ENCODE measurements at places on chromosomes 13 and 19.

DNA sequence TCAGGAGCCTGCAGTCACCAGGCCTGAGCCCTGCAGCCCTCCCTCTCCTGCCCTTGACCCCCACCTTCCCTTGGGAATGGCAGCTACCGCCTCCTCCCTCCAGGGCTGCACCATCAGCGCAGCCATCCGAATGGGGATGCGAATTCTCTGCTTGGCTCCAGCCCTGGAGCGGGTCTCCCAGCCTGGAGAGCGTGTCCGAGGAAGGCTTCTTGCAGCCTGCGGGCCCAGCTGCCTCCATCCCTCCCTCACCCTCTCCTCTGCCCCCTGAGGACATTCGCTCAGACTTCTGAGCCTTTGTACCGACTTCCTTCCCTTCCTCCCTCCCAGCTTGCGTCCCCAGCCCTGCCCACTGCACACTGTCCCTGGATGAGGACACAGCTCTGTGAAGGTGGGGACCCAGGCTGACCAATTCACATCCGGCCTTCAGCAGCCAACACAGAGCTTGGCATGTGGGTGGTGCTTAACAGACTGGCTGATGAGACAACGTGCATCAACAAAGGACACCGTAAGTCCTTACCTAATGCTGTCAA lies 6.0 kb upstream of the NKPD1 start:
- no peak for DNase-seq

DNA sequence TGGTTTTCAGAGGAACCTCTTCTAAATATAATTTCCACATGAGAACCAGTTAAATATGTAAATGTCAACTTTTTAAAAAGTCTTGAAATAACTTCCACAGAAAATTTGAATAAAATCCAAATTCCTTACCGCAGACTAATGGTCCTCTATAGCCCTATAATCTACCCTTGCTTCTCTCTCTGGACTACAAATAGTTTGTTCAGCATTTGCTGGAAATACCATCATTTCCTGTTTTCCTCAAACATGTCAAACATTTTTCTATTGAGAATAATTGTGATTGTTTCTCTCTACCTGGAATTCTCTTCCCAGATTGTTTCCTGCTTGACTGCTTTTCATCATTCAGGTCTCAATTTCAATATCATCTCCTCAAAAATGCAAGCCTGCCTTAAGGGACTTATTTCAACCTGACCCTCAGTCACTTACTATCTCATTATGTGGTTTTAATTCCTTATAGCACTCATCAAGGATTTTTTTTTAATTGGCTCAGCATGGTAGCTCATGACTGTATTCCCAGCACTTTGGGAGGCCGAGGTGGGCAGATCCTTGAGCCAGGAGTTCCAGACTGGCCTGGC lies 898.9 kb upstream of the MIR17HG start:
- DNase-seq = no peak

GRCh38 chr19:35355791-35356460 lies 2.3 kb upstream of the FFAR3 start:
- no peak for DNase-seq

DNA sequence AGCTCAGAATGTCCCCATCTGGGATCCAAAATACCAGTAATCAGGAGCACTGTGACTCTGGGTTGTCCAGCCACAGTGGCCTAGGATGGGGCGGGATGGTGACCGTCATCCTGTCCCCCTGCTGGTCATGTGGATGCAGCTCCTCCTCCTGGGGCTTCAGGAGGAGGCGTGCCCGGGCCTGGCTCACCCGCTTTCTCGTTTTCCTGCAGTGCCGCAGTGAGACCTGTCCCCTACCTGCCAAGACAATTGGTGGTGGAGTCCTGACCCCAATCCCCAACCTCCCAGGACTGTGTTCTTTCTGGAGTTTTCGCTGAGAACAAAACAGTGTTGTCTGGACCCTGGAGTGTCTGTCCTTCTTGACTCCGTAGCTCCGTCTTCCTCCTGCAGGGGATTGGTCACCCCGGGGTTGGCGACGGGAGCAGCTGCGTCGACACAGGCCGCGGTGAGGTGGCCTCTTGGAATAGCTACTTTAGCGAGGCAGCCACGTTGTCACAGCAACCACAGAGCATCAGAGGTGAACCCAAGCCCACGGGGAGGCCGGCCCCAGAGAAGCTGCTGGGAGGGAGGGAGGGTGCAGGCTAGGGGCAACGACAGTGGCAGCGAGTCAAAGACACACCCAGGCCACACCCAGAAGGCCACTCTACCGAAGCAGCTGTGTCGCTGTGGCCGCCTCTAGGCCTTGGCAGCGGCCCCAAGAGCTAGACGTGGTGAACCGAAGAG lies 10.2 kb upstream of the EMC10 start:
- peak; percentile 79 for DNase-seq

- DNase-seq = peak; percentile 83
Measured at GRCh38 chr13:48975101-48975855, 434 bp upstream of the FNDC3A start.

DNA sequence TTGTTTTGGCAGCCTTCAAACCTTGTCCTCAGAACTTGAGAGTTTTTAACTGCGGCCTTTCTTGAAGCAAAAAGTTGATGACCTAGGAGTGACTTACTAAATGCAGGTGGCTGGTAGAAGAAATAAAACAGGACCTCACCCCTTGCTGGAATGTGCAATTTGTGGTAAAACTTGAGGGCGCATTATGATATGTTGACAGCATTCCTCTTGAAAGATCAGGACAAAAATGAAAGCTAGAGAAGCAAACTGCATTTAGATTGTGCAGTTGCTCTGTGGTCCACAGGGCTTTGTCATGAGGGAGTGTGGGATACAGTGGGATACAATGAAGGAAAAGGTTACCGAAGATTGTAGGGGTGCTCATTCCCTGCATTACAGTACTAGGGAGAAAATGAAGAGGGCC lies 504.2 kb downstream of the GPC6 start:
- no peak for DNase-seq

- peak; percentile 46 for DNase-seq
Measured at GRCh38 chr13:61685682-61686012, 270.0 kb upstream of the PCDH20 start.
